Gastroesophageal sphincter (tissue), 4 donors: ENCODE measurements at places on chromosomes 6 and 20.

DNA sequence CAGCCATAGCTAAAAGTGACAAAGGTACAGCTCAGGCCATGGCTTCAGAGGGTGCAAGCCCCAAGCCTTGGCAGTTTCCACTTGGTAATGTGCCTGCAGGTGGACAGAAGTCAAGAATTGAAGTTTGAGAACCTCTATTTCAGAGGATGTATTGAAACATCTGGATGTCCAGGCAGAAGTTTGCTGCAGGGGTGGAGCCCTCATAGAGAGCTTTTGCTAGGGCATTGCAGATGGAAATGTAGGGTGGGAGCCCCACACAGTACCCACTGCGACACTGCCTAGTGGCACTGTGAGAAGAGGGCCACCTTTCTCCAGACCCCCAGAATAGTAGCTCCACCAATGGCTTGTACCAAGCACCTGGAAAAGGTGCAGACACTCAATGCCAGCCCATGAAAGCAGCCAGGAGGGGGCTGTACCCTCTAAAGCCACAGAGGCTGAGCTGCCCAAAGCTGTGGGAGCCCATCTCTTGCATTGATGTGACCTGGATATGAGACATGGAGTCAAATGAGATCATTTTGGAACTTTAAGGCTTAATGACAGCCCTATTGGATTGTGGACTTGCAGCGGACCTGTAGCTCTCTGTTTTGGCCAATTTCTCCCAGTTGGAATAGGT lies 1299.4 kb upstream of the MAP3K7 start:
- no peak for ATAC-seq

DNA sequence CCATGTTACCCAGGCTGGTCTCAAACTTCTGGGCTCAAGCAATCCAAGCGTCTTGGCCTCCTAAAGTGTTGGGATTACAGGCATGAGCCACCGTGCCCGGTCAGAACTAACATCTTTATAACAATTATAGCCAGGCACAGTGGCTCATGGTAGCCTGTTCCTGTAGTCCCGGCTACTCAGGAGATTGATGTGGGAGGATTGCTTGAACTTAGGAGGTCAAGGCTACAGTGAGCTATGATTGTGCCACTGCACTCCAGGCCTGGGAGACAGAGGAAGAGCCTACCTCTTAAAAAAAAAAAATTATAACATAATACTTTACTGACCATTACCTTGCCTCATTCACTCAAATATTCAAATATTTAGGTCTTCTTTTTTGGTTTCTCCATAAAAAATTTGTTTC lies 16.8 kb upstream of the MYMX start:
- ATAC-seq = no peak

DNA sequence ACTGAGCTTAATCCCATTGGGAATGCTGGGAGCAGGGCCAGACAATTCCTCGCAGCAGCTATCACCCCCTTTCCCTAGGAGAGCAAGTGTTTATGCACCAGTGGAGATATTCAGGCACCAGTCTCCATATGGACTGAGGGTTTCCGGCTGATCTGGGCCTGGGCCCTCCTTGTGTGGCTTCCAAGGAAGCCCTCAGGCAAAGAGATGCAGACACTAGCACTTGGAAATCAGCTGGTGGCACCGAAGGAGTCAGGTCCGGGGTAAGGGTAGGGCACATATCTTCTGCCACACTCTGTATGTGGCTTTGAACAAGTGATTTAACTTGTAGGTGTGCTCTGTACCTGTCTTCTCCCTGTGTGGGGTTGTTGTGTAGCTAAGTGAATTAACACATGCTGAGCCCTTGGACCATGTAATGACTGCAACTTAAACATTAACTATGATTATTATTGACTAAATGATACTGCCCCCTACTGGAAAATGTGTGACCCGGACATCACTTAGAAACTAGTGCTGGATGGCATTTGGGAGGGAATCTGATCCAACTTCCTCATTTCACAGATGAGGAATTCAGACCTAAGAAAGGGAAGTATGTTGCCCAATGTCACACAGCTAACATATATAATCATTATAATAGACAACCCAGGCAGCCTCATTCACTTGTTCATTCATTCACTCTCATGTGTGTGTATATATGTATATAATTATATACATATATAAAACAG lies 19.3 kb upstream of the WFDC2 start:
- ATAC-seq = no peak

DNA sequence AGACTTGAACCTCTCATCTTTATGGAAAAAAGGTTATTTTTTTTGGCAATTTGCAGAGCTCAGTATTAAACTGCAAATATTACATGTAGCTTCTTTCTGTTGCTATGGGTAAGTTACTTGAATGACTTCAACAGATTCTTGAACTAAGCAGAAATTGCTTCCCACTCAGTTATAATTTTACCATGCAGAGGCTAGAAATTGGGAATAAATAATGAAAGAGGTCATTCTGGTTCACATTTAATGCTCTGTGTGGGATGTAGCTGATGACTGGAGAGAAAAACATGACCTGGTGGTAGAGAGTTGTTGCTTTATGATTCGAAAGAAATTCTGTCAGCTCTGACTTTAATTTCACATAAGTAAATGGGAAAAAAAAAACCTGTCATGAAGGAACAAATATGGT lies 16.8 kb upstream of the ADGB start:
- no peak for ATAC-seq

GRCh38 chr20:22776369-22776768 lies 192.0 kb upstream of the FOXA2 start:
- no peak for ATAC-seq

- ATAC-seq = no peak
These were observed 43.0 kb downstream of the PDYN start for GRCh38 chr20:1950836-1951235.

DNA sequence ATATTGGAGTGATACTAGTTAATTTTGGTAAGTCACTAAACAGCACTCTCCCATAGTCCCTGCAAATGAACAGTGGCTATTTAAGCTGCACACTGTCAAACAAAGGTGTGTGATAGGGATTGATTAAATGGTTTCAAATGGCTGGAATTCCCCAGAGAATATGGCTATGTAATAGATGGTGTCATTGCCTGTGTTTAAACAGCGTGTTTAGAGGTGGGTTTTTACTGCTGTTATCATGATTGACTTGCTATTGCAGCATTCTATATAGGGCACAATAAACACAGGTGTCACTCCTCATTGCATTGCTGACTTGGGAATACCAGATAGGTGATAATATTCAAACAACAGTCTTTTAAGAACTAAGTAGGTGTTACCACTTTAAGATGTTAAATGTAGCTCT lies 171.7 kb upstream of the MAN1A1 start:
- no peak for ATAC-seq

DNA sequence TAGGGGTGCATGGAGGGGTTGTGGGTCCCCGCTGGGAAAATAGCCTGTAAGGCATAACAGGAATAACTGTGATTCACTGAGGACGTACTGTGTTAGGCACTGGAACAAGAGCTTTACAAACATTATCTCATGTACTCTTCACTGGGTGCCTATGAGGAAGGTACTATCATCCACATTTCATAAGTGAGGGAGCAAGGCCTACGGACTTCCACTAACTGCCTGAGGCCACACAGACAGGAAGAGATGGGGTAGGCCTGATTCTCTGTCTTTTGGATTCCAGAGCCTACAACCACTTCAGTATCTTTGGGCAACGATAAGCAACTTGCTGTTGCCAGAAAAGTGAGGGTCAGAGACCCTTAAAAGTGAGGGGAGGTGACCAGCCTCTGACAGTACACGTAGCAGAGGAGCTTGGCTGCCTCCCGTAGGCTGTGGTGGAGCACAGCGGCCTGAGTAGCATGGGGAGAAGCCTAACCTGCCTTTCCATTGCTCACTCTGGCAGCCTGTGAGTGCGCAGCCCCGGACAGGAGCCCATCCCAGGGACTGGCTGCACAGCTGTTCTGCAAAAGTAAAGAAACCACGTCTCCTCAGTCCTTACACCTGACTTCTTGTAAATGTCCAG lies 30.4 kb downstream of the PSMB1 start:
- no peak for ATAC-seq

GRCh38 chr6:164928057-164928727 lies 381.2 kb downstream of the C6orf118 start:
- ATAC-seq = no peak

GRCh38 chr6:155185544-155185943 lies 78.3 kb upstream of the CLDN20 start:
- no peak for ATAC-seq

GRCh38 chr6:138923561-138923960 lies 64.5 kb downstream of the REPS1 start:
- no peak for ATAC-seq

DNA sequence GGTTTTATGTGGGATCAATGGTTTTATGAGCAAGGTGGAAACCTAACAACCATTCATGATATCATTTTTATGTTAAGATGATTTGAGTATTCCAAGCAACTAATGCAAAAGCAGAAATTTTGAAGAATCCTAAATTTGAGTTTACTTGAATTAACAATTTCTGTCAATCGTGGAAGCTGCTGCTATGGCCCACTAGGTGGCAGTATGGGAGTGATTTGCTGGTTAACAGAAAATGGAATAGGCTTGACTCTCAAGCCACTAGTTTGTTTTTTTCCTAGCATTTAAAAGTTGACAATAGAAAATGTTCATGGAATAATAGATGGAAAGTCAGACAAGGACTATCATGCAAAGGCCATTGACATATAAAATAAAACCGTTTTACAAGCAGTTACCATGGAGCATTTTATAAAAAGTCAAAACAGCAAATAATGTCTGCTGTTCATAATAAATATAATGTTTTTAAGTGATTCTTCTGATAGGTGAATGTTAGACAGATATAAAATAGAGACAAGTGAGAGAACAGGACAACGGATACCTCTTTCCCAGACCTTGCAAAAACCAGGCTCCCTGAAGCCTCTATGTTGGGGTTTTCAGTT lies 43.0 kb upstream of the TMEM200A start:
- ATAC-seq = no peak

GRCh38 chr6:157597461-157598312 lies 216.7 kb downstream of the ZDHHC14 start:
- ATAC-seq = peak; percentile 38

DNA sequence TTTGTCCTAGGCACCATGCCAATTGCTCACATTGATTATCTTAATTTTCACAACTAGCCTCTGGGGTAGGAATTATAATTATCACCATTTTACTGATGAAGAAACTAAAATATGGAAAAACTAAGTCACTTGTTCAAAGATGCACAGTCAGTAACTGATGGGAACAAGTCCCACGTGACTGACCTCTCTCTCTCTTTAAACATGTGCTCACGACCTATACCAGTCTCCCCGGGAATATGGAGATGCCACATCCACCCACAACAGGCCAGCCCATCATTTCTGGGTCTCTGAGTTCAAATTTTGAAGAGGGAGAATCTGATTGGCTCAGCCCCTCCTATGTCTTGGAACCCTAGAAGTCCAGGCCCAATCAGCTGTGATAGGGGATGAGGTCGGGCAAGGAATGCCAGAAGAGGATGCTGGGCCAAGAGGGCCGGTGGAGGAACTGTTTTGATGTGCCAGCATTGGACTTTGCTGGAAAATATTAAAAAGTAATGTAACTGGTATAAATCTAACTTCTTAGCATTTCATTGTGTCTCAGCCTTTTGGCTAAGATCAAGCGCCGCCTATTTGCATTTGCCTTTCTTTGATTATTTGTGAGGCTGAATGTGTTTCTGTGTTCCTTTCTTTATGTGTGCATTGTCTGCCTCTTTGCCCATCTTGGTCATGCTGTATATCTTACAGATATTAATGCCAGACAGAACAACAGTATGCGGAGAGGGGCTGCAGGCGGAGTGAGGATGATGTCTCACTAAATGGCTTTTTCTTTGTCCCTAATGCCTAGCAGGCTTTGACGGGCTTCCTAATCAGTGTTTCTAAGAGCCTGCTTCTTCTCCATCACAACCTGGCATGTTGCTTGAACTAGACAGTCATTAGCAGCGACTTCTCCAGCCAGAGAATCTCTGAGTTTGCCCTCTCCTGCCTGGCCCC lies 126.6 kb downstream of the VEGFA start:
- ATAC-seq = no peak

DNA sequence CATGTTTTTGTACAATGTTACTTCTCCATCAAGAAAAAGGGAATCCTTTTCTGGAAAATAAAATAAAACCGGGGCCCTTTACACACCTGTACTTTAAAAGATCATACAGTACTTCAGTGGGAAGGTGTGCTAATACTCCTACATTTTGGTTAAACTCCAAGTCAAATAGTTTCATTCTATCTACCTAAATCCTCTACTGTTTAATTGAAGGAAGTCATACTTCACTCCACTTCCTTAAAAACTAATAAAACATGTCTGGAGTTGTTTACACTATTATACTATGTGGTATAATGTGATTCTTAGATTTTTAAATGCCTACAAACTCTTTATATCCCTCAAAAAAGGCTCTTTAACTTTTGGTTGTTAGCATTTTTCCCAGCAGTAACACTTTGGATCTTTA lies 18.6 kb upstream of the HBS1L start:
- no peak for ATAC-seq

DNA sequence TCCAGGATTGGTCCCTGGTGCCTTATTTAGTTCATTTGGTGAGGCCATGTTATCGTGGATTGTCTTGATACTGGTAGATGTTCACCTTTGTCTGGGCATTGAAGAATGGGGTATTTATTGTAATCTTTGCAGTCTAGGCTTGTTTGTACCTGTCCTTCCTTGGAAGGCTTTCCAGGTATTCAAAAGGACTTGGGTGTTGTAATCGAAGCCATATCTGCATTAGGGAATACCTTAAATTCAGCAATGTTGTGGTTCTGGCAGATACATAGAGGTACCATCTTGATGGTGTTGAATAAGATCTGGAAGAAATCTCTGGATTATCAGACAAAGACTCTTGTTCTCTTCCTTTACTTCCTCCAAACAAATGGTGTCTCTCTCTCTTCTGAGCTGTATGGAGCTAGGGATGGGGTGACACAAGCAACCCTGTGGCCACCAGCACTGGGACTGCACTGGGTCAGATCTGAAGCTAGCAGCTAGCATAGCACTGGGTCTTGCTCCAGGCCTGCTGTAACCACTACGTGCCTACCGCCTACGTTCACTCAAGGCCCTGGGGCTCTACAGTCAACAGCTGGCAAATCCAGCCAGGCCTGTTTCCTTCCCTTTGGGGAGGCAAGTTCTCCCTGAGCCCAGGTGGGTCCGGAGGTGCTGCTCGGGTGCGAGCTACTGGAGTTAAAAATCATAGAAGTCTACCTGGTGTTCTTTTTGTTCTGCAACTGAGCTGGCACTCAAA lies 261.1 kb upstream of the CITED2 start:
- no peak for ATAC-seq

- peak; percentile 48 for ATAC-seq
These were observed 17.0 kb downstream of the AKIRIN2 start for GRCh38 chr6:87684895-87685654.

- ATAC-seq = no peak
These were observed 43.5 kb downstream of the PREX1 start for GRCh38 chr20:48784273-48784641.

GRCh38 chr6:144920391-144920961 lies 635.3 kb downstream of the UTRN start:
- ATAC-seq = no peak

DNA sequence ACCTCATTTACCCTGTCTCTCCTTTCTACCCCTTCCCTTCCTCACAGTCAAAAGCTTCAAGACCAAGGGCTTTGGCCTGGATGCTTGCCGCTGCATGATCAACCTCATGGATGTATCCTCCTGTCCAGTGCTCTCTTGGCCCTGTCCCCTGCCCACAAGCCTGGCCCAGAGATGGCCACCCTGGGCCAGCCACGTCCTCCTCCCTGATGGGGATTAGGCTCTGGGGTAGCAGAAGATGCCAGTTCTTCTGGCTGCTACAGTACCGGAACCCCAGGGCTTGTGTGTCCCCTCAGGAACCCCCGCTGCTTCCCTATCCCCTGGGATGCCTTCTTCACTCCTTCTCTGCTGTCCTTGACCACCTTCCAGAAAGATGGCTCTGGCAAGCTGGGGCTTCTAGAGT lies 22.3 kb downstream of the CAPN11 start:
- no peak for ATAC-seq
